Activated T-helper 9 cell treated with anti-CD3 and anti-CD28 coated beads, Interleukin-2, amount 50 U/mL, for 16 hours (primary cell): ENCODE measurements at places on chromosomes 5 and 9.

- no peak for DNase-seq
These were observed 212.9 kb downstream of the PBX3 start for GRCh38 chr9:125959951-125960619.

- DNase-seq, result no peak
These were observed 17.5 kb upstream of the F2RL1 start for GRCh38 chr5:76801159-76801802.

- no peak for DNase-seq
These were observed 17.8 kb upstream of the SLC6A19 start for GRCh38 chr5:1183424-1184162.

- no peak for DNase-seq
These were observed 144.9 kb downstream of the ALDH1A1 start for GRCh38 chr9:72807765-72808445.

DNA sequence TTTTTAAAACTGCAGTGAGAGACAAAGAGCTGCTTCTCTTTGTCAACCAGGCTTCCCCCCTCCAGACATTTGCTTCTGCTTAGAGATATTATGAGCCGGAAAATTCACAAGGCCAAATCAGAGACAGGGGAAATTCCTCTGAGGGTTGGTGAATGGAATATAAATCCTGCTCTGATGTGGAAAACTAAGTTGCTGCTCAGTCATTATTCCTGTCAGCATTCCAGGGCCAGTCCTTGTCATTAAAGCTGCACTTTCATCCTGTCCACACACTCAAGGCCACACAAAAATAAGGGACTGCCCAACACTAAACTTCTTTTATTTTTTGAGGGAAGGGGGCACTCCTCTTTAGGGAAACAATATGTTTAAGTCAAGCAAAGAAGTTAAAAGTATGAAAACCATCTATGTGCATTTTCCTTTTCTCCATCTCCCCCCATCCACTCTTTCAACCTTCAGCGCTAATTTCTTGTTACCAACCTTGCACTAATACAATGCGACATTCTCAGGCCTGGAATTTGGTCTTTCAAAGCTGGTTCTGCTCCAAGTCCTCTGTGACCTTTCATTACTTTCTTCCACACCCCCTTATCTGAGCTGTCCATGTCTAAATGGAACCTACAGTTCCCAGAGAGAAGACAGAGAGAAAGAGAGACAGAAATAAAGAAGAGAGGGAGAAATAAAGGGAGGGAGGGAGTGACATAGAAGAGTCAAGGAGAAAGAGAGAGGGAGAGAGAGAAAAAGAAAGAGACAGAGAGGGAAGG, 118.9 kb upstream of the S1PR3 start:
- DNase-seq, result no peak

DNA sequence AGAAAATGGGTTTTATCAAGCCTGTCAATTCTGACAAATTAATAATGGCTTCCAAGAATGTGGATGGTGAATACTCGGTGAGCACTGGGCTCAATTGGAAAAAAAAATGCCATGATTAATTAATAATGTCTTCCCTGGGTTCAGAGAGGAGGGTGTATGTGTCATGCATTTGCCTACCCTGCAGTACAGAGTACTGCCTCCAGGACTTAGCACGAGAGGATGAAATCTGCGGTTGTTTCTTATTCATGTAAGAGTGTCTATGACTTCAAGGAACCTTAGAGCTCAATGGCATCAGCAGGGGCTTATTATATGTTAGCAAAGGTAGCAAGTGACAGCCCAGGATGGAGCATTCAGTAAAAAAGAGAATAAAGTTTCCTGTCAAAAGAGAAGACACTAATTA, 132.7 kb downstream of the GRIA1 start:
- DNase-seq, result no peak

GRCh38 chr9:137321726-137322361, 19.8 kb upstream of the NRARP start:
- no peak for DNase-seq

GRCh38 chr5:14816999-14817761, 54.4 kb downstream of the ANKH start:
- no peak for DNase-seq

GRCh38 chr5:40841068-40841805, at the start of gene CARD6:
CARD6 (plus strand) TSS chr5:40841367; CDS start chr5:40841383, 16 bp downstream.
- DNase-seq, result no peak

GRCh38 chr5:140310434-140310833, 7.5 kb upstream of the PFDN1 start:
- DNase-seq, result no peak

DNA sequence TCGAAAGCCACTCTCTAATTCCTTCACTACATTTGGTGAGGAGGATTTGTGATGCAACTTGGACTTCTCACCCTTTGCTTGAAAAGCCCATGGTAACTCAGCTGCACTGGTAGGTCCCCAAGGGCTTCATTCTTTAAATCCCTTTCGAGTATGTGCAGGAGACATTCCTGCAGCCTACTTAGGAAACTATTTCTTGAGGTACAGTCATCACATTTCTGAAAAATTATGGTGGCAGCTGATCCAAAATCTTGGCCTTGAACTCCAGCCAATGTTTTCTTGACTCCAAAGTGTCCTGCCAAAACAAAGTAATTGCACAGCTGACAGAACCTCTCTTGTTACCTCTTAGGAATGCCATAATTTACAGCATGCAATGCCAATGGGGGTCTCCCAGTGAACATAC, 99.7 kb downstream of the NPR3 start:
- DNase-seq, result no peak

DNA sequence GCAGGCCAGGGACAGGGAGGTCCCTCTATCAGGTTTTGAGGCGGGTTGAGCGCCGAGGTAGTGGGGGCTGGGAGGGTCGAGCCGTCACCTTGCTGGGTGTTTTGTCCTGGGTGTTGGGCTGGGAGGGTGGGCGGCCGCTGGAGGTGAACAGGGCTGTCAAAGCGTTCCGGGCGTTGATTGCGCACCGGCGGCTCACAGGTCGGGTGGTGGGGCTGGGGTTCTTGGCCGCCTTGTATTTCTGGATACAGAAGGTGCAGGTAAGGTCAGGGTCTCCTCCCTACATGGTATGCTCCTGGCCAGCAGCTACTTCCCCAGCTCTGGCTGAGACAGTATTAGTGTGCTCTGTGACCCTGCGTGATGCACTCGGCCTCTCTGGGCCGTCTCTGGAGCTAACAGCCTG, 6.1 kb downstream of the BBLN start:
- DNase-seq, result no peak

GRCh38 chr5:32276173-32276853, 36.4 kb downstream of the MTMR12 start:
- DNase-seq, result no peak

- DNase-seq, result no peak
These were observed 112.4 kb upstream of the IRX2 start for GRCh38 chr5:2863675-2864433.

GRCh38 chr9:18297056-18297841, 176.7 kb upstream of the ADAMTSL1 start:
- no peak for DNase-seq

DNA sequence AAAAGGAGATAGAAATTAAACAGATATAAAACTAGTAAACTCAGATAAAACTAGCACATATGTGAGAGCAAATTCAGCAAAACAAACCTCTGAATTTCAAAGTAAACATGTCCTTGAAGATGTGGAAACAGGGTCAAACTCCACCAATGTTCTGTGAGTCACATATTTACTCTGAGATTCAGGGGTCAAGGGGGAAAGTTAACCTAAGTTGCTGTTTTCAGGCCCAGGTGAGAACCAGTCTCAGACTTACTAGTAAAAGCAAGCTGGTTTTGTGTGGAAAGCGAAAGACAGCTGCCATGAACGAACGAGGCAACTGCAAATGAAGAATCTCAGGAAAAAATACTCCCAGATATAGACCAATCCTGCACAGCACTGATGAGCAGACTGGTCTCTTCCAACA, 29.0 kb downstream of the PSMB7 start:
- DNase-seq, result no peak

DNA sequence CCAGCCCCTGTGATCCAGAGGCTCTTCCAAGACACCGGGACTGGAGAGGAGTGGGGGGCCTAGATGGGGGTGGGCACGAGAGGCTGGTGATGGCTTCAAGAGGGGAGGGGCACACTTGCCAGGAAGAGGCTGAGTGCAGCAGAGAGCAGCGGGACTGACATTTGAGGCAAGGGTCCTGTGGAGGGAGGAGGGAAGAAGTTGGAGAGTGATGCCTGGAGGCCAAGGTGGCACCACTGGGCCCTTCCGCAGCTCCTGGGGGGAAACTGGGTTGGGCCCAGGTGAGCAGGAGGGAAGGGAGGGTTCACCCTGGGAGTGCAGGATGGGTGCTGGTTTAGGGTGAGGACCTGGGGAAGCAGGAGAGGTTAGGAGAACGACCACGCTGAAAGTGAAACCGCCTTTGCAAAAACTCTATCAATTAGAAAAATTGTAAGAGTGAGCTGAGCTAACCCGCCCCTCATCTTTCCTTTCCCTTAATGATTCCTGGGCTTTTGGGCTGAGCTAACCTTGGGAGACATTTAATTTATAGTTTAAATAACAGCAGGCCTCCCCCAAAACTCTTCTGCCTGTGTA, 26.2 kb downstream of the ABO start:
- no peak for DNase-seq

DNA sequence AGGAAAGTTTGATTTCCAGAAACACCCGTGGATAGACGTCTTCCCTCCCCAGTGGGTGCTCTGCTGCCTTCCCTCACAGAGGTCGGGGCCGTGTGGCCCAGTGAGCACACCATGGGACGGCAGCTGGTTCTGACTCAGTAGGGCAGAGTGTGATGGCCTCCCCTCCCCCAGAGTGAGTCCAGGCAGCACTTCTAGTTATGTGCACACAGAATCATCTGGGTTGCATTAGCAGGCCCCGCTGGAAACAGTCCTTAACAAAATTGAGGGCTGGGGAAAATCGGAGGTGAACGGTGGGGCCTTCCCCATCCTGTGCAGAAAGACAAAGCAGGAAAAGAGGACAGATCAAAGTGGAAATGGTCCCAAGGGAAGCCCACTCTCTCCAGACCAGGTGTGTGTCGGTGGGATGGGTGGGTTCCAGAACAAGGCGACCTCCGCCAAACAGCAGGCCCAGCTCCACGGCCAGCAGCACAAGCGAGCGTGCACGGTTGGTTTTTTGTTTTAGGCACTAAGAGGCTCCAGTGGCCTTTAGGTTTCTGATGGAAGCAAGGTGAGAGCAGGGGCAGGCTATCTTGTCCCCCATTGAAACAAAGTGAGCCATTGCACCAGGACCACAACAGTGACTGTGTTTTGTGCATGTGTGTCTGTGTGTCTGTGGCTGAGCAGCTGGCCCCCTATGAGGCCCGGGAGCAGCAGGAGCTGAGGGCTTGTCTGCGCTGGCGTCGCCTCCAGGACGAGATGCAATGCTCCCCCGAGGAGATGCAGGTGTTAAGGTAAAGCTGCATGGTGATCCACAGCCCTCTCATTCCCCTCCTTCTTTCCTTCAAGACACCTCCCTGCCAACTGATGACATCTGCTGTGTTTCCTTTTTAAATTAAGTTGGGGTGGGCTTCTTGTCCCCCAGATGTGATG, 201.5 kb downstream of the AOPEP start:
- DNase-seq, result no peak

GRCh38 chr9:23088932-23089364, 642.3 kb downstream of the DMRTA1 start:
- DNase-seq, result no peak

- DNase-seq, result no peak
These were observed 78.7 kb upstream of the SAP30L start for GRCh38 chr5:154367101-154367500.

DNA sequence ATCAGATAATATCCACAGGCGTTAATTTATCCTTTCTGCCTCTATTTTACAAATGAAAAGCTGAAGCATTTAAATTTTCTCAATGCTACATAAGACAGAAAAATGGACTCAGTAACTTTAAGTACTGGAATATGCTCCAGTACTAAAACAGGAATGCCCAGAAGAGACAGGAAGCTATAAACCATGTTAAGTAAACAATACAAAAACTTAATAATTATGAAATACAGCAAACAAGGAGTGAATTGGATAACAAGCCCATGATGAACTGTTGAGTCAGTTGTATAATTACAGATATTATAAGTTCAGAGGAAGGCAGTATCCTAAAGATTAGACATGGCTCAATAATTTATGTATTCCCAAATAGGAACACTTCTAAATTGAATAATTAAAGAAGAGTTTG, 148.5 kb downstream of the CHSY3 start:
- DNase-seq, result no peak

GRCh38 chr9:29297592-29297991, 1724.3 kb upstream of the C9orf72 start:
- DNase-seq, result no peak

- no peak for DNase-seq
These were observed 857.6 kb downstream of the TLE1 start for GRCh38 chr9:80831751-80832150.

DNA sequence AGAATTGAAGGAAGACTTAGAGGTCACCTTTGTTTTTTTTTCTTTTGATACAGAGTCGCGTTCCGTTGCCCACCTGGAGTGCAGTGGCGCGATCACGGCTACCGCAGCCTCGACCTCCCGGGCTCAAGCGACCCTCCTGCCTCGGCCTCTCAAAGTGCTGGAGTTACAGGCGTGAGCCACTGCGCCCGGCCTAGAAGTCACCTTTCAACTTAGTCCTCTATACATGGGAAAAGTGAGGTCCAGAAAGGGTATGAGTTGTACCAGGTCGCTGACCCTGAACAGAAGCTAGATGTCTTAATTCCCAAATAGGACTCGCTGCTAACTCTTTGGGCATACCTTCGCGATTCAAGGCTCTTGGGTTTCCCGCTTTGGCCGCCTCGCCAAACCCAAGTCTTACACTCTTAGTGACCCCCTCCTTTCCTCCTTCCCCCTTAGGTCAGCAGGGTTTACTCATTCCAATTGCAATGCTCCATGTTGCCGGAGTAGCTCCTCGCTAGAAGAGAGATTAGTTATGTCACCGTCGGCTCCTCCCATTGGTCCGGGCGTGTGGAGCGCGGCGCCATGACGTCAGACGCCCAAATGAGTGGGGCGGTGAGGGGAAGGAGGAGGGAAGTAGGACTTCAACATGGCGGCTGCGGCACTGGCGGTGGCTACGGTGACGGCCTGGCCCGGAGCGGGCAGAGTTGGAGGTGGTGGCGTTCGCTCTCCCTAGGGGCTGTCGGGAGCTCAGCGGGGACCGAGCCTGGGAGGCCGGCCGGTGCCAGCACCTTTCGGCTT, at the start of gene UBAP1:
Gene UBAP1 (plus strand): TSS at position 608 of the 777 bp plus-strand sequence. CDS start 41,872 bp downstream, outside the sequence.
- peak; percentile 92 for DNase-seq

DNA sequence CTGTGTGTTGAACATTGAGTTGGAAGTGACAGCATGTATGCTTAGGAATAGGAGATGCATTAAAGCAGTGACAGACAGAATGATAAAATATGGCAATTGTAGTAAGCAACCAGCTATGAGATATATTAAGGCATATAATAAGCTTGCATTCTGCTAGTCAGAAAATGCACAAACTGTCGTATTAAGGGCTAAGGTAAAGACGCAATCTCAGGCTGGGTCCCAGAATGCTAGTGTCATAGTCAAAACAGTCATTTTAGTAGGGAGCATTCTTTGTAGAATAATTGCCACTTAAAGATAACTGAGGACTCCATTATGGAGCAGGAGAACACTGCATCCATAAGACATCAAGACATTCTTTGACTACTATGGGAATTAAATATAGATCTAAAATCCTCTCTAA, 1369.7 kb upstream of the C9orf72 start:
- DNase-seq, result no peak

DNA sequence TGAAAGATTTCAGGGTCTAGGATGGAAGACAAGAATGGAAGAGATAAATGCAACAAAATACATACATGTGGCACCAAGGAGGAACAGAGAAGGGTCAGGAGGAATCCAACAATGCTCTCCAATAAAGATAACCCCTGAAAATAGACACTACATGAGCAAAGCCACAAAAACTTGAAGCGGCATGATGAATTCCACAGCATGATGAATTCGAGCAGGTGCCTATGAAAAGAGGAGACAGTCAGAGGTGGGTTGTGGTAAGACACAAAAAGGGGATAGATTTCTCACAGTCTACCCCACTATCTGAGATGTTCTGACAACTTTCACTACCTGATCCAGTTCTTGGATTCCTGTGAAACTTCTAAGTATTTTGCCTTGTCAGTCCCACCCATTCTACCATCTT, 81.5 kb upstream of the PAPPA start:
- no peak for DNase-seq
